ENCODE measurements at places on chromosomes 13 and 19.

DNA sequence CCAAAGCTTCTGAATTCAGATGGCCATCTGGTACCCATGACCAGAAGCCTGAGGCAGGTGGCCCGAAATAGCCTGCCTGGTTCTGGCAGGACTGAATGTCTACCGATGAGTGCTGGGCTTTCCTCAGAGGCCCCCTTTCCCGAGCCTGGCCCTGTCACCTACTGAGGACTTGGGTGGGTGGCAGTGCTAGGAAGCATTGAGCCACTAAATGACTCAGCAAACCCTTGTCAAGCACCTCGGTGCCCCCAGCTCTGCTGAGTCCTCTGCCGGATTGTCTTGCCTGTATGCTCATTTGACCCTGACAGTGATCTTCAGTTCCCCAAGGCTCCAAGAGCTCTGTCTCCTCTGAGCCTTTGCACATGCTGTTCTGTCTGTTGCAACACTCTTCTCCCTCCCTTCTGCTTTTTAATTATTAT, 17.9 kb downstream of the PPP1R37 start:
- no peak for DNase-seq

DNA sequence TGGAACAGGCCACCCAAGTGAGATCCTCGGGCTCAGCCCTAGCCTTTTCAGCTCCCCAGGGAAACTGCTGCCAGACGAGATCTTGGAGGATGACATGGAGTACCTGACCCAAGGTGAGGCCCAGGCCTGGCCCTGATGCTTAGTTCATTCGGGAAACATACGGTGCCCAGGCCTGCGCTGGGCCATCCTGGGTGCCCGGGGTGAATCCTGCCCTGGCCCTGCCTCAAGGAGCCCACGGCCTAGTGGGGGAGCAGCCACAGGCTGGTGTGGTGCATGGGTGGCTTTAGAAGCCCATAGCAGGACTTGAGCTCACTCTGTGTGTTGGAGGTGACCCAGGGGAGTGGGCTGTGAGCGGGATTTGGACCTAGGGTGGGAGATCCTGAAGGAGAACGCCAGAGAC, 10.1 kb downstream of the SIX5 start:
- DNase-seq = no peak

DNA sequence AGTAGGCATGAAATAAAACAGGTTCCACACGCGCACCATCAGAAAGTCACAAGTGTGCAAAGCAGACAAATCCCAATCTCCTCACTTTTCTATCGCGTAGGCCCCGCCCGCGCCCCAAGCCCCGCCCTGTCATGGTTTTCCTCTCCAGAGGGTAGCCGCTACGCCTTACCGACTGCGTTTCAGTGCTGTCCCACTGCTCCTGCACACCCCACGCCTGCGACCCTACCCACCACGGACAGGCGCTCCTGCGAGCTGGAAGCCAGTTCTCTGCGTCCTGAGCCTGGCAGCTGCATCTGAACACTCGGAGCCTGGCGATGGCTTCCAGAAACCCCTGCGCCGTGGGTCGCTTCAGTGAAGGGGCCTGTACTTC, 379 bp upstream of the ZNF470 start:
- DNase-seq = no peak

- DNase-seq = no peak
Observed at GRCh38 chr13:111485491-111486250, 165.2 kb downstream of the TEX29 start.

- DNase-seq = peak; percentile 66
Observed at GRCh38 chr19:16041299-16041990, 34.9 kb upstream of the TPM4 start.

DNA sequence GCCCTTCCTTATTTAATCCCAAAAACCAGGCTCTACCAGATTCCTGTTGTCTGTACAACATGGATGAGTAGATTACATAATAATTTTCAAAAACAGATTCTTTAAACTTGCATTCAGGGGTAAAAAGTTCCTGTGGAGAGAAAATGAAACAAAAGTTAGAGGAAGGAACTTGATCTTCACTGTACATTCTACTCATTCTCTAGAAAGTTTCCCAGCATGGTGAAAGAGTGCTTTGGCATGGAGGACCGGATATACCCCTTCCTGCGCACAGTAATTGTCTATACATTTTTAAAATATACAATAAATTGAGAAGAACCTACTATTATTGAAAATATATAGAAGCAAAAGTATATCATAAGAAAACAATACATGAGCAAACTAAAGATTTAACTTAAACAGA, 274.2 kb downstream of the ITGBL1 start:
- no peak for DNase-seq

- DNase-seq = no peak
Observed at GRCh38 chr19:21454901-21455300, 50.5 kb upstream of the ZNF429 start.

DNA sequence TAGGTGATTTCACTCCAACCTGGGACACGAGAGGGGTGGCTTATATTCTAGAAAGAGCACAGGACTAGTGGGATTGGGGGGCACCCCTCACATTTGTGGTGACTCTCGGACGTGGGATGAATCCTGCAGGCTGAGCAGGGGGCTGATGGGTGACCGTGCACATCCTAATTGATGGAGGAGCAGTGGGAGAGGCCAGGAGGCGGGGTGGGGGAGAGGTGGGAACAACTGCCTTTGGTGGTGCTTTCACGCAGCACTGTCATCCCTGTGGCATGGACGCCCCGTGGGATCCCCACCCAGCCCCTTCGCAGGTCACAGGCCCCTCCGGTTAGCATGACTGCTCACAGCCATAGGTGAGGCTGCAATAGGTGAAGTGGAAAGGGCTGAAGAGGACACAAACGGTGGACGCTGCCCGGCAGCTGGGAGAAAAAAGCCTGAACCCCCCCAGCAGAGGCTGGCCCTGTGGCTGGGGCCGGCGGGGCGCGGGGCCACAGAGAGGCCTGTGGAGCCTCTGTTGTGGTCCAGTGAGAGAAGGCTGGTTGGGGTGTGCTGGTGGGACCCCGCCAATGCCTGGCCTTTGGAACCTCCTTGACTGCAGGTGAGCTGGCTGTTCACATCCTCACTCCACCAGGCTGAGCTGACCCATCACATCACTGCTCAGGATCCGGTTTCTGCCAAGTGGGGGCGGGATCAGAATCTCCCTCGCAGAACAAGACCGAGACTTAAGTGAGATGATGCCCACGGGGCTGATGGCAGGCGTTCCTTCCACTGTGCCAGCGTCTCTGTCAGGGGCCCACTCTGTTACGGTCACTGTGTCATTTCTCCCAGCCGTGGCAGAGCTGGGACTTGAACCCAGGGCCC, 325.4 kb downstream of the TEX29 start:
- DNase-seq = no peak

DNA sequence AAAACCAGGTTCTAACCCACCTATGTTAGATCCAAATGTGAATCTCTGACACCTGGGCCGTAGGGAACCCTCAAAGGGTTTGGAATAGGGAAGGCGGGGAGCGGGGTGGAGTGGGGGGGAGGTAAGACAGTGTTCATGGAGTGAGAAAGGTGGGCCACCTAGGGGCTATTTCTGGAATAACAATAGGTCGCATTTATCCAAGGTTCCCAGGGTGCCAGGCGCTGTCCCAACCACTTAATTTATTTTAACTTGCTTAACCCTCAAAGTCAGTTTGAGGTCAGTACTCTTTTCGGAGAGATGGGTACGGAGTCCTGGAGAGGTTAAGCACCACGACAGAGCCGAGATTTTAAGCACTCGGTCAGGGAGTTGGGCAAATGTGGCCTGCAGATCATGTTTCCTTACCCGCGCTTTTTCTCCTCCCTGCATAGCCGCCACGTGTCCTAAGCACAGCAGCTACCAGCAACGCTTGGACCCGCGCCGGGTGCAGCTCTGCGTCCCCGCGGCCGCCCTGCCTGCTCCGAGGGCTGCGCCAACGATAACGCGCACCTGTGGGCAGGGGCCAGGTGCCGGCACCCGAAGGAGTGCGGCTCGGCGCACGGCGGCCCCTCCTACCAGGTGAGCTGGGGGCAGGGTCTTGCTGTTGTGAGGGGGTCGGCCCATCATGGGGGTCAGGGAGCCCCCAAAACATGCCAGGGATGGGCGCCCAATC, 25.0 kb upstream of the FXYD3 start:
- peak; percentile 44 for DNase-seq

- no peak for DNase-seq
Observed at GRCh38 chr13:71430681-71431080, 436.3 kb downstream of the DACH1 start.

DNA sequence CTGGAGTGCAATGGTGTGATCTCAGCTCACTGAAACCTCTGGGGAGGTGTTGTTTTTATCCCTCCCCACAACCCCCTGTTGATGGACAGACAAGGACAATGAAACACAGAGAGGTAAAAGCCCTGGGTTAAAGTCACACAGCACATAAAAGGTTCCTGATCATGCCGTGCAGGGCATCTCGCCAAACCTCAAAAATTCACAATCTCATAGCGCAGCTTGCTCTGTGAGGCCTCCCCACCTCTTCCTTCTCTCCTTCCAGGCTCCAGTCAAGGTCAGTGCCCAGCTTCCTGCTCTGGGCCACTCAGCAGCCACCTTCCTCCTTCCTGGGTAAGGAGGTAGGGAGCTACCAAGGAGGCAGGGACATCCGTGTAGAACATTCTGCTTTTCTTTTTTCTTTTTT, 2.3 kb downstream of the FUT2 start:
- no peak for DNase-seq

- no peak for DNase-seq
Observed at GRCh38 chr13:111409413-111409812, 89.0 kb downstream of the TEX29 start.

DNA sequence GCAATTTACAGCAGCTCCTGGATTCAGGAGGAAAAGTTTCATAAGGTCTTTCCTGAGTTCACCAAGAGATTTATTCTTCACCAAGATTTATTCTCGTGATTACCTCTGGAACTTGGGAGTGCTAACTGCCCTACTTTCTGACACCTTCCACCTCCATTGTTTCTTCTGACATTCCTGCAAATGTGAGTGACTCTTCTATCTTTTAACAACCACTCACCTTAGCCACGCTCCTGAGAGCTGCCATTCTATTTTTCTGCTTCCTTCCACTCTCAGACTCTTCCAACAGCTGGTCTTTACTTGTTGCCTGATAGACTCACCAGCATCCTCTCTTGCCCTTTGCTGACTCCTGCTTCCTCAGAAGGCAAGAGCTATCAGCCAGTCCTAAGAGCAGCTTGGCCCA, 11.5 kb upstream of the CBY2 start:
- DNase-seq = no peak

GRCh38 chr19:8526345-8527091, 12.6 kb upstream of the ZNF414 start:
- peak; percentile 23 for DNase-seq

GRCh38 chr19:13846557-13847406, 30.2 kb upstream of the NANOS3 start:
- peak; percentile 99 for DNase-seq

DNA sequence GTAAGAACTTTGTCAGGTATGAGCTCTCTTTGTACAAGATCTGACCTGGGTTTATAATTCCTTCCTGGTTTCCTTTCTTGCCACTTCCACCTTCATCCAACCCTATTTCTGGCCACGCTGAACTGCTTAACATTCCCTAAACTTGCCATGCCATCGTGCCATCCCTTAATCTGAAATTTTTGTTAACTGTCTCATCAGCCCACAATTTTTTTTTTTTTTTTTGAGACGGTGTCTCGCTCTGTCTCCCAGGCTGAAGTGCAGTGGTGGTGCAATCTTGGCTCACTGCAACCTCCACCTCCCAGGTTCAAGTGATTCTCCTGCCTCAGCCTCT, 144.6 kb downstream of the GGACT start:
- no peak for DNase-seq

- no peak for DNase-seq
Observed at GRCh38 chr13:81396192-81396591, 1055.3 kb upstream of the SPRY2 start.

DNA sequence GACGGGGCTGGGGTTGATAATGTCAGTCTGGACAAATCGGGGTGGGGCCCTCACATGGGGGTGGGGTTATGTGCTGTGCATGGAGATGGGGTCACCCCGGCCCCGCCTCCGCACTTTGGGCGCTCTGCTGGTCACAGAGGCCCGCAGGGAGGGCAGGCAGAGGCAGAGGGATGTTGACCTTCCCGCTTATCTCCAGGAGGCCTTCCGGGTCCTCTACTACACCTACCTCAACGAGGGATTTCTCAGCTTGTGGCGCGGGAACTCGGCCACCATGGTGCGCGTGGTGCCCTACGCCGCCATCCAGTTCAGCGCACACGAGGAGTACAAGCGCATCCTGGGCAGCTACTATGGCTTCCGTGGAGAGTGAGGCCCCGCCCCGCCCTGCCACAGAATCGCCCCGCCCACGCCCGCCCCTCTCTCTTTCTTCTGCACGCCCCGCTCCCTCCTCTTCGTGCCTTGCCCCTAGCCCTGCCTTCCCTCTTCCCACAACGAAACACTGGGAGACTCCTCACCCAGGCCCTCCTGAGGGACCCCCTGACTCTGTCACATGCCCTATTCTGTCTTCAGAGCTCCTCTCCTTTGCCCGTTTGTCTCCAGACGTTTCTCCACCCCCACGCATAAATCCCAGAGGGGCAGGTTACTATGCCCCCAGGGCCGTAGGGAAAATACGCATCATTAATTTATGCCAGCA, 32.8 kb downstream of the TMEM161A start:
- DNase-seq = no peak

DNA sequence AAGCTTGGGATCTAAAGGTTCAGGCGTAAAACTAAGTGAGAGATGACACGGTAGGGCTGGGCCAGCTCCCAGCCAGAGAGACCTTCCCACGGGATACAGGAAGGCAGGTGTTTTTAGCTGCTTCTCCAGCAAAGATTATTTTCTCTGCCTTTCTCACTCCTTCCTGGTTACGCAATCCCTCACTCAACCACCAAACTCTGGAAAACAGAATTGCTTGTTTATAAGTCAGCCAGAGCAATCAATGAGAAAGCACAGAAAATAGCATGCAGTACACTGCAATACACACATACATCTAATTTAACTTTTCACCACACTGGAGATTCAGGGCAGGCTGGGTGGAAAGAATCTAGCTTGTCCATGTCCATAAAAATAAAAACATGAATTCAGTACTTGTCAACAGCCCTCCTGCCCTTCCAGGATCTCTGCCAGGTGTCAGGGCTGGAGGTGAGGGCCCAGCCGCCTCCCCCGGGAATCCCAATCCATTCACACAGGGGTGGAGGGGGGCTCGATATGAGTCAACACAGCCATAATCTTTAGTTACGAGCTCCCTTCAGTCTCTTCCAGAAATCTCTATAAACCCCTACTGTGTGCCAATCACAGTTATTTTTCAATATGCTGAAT, 12.2 kb downstream of the RHPN2 start:
- no peak for DNase-seq

- DNase-seq = no peak
Observed at GRCh38 chr13:110812121-110812868, 98.8 kb downstream of the ING1 start.

DNA sequence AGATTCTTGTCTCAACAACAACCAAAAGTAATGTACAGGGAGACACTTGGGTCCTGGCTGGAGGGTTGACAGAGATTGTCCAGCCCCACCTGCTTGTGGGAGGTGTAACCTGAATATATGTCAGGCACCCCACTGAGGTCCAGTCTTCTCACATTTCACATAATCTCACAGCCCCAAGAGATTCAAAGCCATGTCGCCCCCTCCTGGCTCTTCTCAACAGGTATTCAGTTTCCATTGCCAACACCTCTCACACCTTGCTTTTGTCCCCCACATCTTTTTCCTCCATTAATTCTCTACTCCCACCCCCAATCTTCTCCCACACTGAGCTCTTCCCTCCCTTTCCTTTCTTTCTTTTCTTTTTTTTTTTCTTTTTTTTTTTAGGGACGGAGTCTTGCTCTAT, 11.2 kb downstream of the UNC13A start:
- no peak for DNase-seq

- DNase-seq = no peak
Observed at GRCh38 chr19:5006201-5006600, 37.3 kb downstream of the KDM4B start.
